ENCODE measurements at places on chromosomes 13 and 19. TPM values are rescaled to one million over a fixed set of nuclear protein-coding genes. Genes with fewer than 3 reads are reported as not detected.

GRCh38 chr13:27280009-27280656 is 9.5 kb downstream of the RASL11A start:
- H3K27ac ChIP-seq: no peak overlapping the region
- no peak overlapping the region for H3K4me3 ChIP-seq
- DNase-seq: no peak
- H3K4me1 ChIP-seq: no peaks in the 10 kb centered on the region

- peak; percentile 78 for DNase-seq
- H3K4me1 ChIP-seq: peaks cover 31% of the 10 kb centered on the region
- peak within 1 kb of the TSS; percentile 49 for H3K27ac ChIP-seq
- peak within 1 kb of the TSS; percentile 73 for H3K4me3 ChIP-seq
- H3K27me3 ChIP-seq: no peaks in the 10 kb centered on the region
These were observed at the start of the genes PRDX2 and THSD8 for GRCh38 chr19:12801466-12802266. Gene PRDX2 (minus strand): TSS chr19:12801800. CDS start chr19:12801261, 539 bp downstream. Gene THSD8 (plus strand): TSS chr19:12802069. CDS start chr19:12802072, 3 bp downstream.

GRCh38 chr19:42281827-42282762 is 13.0 kb downstream of the CIC start:
- peaks cover 2% of the 10 kb centered on the region for H3K36me3 ChIP-seq
- DNase-seq: no peak
- peak overlapping the region; percentile 37 for H3K4me3 ChIP-seq

SIGLEC12 gene
- polyA plus RNA-seq: 0.57 TPM

SOHLH2 gene
- not detected for polyA plus RNA-seq

GRCh38 chr13:33797622-33798021 is 20.3 kb upstream of the RFC3 start:
- H3K36me3 ChIP-seq: no peaks in the 10 kb centered on the region
- H3K27ac ChIP-seq: no peak overlapping the region
- H3K4me1 ChIP-seq: no peaks in the 10 kb centered on the region

PPM1N gene
- 4.2 TPM for polyA plus RNA-seq

DNA sequence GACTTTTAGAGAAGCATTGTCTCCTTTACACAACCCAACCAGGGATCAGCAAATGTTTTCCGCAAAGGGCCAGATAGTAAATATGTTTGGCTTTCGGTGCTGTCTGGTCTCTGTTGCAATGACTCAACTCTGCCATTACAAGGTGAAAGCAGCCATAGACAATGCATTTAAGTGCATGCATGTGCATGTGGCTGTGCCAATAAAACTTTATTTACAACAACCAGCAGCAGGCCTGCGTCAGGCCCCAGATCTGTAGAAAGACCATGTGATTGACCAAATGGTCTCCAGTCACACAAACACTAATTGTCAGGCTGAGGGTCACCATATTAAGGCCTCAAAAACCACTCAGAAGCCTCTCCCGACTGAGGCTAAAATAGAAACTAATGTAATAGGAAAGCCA is 8.1 kb downstream of the RAB20 start:
- H3K36me3 ChIP-seq: no peaks in the 10 kb centered on the region
- no peaks in the 10 kb centered on the region for H3K27me3 ChIP-seq
- no peak for DNase-seq
- no peak overlapping the region for H3K27ac ChIP-seq

DNA sequence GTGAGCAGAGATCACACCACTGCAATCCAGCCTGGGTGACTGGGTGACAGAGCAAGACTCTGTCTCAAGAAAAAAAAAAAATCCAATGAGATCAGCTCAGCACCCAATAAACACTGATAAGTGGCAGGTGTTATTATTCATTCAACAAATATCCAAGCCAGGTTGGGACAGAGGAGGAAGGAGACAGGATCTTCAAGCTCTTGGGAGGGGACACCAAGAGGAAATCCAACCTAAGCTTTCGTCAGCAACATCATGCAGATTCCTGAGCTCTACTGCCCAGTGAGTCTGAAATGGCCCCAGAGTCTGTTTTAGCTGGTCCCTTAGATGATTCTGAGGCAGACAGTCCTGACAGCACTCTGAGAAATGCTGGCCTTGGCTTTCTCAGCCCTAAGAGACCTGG is 7.7 kb downstream of the RFX1 start:
- H3K27me3 ChIP-seq: no peaks in the 10 kb centered on the region
- H3K27ac ChIP-seq: no peak overlapping the region
- peaks cover 34% of the 10 kb centered on the region for H3K4me1 ChIP-seq
- DNase-seq: no peak

DNA sequence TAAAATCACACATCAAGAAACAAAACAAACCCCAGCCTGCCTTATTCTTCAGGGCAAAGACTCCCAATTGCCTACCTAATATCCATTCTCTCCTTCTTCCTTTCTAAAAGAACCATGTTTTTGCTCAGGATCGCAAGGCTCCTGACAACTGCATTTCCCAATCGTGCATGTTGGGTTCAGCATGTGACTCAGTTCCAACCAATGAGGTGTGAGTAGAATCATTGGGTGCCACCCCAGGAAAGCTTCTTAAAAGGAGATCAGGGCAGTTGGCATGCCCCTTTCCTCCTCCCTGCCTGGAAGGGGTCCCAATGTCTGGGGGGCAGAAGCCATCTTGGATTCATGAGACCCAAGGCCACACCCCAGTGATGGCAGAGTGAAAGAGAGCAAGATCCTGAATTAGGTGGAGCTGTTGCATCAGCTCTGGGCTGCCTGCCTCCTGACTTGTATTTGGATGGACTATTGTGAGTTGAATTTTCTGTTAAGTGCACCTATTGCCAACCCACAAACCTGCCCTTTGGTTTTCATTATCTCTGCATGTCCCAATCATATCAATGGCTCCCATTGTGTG is 26.0 kb upstream of the UBAC2 start:
- H3K4me1 ChIP-seq: peaks cover 25% of the 10 kb centered on the region
- H3K27ac ChIP-seq: no peak overlapping the region
- H3K27me3 ChIP-seq: no peaks in the 10 kb centered on the region
- no peak for DNase-seq

CEACAM19 gene
- polyA plus RNA-seq: not detected

DNA sequence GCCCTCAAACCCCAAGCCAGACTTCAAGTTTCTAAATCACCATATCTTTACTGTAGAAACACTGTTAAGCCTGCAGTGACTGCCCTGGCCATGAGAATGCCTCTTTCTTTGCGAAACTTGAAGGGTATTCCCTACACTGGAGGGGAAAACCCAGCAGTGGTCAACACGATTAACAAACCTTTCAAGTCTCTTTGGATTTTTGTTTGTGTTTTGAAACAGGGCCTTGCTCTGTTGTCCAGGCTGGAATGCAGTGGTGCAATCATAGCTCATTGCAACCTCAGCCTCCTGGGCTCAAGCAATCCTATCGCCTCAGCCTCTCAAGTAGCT is 17.4 kb upstream of the POMP start:
- H3K27me3 ChIP-seq: peaks cover 12% of the 10 kb centered on the region
- DNase-seq: no peak
- H3K4me1 ChIP-seq: no peaks in the 10 kb centered on the region

SBK2 gene
- polyA plus RNA-seq: not detected

- DNase-seq: no peak
- H3K4me3 ChIP-seq: no peak overlapping the region
- H3K36me3 ChIP-seq: no peaks in the 10 kb centered on the region
- no peak overlapping the region for H3K27ac ChIP-seq
- H3K27me3 ChIP-seq: no peaks in the 10 kb centered on the region
These were observed 747.7 kb downstream of the PCDH17 start for GRCh38 chr13:58379221-58379620.

DNA sequence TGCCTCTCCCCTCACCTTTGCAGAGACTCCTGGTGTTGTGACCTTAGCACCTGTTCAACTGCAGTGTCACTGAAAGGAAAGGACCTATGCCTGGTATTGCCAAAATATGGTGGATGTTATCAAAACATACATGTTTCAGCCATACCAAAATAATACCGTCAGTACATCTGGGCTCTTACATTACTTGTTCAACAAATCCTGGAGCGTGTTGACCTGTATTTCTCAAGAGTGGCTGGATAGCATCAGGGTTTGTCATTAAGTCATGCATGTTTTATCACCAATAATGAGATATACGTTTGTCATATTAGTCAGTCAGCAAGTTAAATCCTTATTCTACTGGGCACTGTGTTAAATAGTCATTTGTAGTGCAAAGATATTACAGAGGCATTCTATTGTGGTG is 290.8 kb downstream of the SHISA2 start:
- DNase-seq: no peak
- H3K36me3 ChIP-seq: no peaks in the 10 kb centered on the region
- peaks cover 2% of the 10 kb centered on the region for H3K27me3 ChIP-seq
- H3K4me1 ChIP-seq: peaks cover 3% of the 10 kb centered on the region
- H3K27ac ChIP-seq: no peak overlapping the region

FOSB gene
- polyA plus RNA-seq: 7.9 TPM

DNA sequence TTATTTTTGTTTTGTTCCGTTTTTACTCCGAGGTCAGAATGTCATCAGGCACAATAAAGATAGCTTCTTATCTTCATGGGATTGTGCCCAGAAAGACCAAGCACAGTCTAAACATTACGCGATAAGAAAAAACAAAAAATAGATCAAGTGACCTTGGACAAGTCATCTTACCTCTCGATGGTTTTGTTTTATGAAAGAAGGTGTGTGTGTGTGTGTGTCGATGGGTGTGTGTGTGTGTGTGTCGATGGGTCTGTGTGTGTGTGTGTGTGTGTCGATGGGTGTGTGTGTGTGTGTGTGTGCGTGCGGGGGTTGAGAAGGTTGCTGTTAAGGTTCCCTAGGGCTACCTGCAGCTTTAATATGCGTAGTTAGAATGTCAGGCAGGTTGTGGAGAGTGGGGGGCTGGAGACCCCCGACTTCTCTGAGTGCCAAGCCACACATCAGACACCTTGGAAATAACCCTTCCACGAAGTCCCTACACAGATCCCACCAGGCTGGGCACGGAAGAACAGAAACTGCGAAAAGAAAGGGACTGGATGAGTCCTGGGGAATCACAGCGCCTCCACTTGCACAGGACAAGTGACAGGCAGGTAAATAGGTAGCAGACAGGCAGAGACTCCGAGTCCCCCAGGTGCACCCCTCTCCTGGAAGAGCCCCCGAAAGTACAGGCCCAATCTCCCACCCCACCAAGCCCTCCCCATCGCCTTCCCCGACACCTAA is 458 bp upstream of the ATP8A2 start:
- no peaks in the 10 kb centered on the region for H3K36me3 ChIP-seq
- no peak overlapping the region for H3K4me3 ChIP-seq
- no peak overlapping the region for H3K27ac ChIP-seq
- peaks cover 11% of the 10 kb centered on the region for H3K4me1 ChIP-seq
- no peak for DNase-seq
- peaks cover 37% of the 10 kb centered on the region for H3K27me3 ChIP-seq

GRCh38 chr19:29841209-29841558 is 29.4 kb downstream of the CCNE1 start:
- H3K27ac ChIP-seq: no peak overlapping the region
- H3K27me3 ChIP-seq: no peaks in the 10 kb centered on the region
- peaks cover 43% of the 10 kb centered on the region for H3K4me1 ChIP-seq
- H3K36me3 ChIP-seq: no peaks in the 10 kb centered on the region
- no peak for DNase-seq

GJB6 gene
- 9.5 TPM for polyA plus RNA-seq

DNA sequence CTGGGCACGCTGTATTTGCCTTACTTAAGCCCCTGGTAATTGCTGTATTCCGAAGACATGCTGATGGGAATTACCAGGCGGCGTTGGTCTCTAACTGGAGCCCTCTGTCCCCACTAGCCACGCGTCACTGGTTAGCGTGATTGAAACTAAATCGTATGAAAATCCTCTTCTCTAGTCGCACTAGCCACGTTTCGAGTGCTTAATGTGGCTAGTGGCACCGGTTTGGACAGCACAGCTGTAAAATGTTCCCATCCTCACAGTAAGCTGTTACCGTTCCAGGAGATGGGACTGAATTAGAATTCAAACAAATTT is 676 bp downstream of the BRCA2 start:
- H3K27me3 ChIP-seq: no peaks in the 10 kb centered on the region
- H3K4me3 ChIP-seq: peak overlapping the region; percentile 95
- peaks cover 10% of the 10 kb centered on the region for H3K4me1 ChIP-seq

MAP2K2 gene
- polyA plus RNA-seq: 38.5 TPM

DNA sequence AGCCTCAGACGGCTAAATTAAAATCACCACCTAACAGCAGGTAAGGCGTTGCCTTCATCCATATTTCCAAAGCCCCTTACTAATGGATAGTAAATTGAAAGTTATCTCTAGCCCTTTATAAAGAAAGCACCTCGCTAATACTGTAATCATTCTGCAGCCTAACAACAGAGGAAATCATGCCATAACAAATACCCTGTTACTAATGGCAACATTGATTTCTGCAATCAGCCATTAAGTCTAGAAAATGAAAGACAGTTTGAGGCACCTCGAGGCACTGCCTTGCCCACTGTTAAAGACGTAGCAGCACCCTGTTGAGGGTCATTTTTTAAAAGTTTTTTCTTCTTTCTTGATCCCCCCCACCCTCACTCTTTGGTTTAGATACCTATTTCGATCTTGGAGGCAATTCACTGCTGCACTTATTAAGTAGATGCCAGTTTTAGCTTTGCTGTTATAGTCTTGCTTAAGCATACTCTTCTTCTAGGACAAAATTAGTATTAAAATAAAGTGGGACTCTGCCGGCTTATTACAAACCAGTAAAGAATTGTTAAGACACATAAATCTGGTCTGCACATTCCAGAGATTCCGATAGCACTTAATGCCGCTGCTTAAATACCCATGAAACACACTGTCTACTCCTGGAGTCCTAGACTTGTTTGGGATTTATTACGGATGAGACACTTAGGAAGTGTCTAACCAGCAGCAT is 74.8 kb downstream of the ZNF536 start:
- no peaks in the 10 kb centered on the region for H3K27me3 ChIP-seq
- H3K4me3 ChIP-seq: no peak overlapping the region
- no peaks in the 10 kb centered on the region for H3K36me3 ChIP-seq
- DNase-seq: no peak

ZNF285 gene
- 1.8 TPM for polyA plus RNA-seq

DNA sequence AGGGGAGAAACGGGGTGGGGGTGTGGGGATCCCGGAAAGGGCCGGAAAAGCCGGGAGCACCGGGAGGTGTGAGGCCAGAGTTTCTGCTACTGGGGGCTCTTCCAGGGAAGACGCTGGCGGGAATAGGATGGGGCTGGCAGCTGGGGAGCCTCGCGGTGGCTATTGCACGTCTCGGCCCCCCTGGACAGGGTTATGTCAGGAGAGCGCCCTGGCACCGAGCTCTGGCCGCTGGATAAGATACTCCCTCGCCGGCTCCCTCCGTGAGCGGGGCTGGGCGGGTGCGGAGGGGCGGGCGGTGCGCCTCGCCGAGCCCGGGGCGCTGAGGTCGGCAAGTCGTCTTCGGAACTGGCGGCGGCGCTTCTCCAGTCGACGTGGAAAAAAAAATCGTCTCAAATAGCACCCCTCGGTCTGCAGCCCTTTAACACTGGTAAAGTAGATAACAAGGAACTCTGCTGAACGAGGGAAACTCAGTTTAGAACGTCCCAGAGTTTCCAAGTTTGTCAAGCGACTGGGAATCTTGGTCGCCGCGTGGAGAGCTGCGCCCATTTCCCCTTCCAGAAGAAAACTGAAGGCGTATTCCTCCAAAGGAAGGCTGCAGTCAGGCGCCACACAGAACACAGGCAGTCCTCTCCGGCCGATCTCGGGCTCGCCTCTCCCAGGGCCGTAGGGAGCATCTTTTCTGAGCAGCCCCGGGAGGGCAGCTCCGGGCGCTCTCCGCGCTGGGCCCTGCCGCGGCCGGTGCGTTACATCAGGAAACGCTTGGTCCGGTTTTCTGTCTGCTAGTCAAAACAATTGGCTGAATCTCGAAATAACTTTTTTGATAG is 115.1 kb downstream of the KCNRG start:
- peak overlapping the region; percentile 63 for H3K27ac ChIP-seq
- peak; percentile 20 for DNase-seq

- no peak overlapping the region for H3K4me3 ChIP-seq
- no peaks in the 10 kb centered on the region for H3K36me3 ChIP-seq
- H3K4me1 ChIP-seq: peaks cover 14% of the 10 kb centered on the region
- H3K27me3 ChIP-seq: no peaks in the 10 kb centered on the region
- H3K27ac ChIP-seq: no peak overlapping the region
These were observed 12.3 kb downstream of the TUBGCP3 start for GRCh38 chr13:112575675-112576074.

- H3K27ac ChIP-seq: no peak overlapping the region
- no peak overlapping the region for H3K4me3 ChIP-seq
- no peaks in the 10 kb centered on the region for H3K4me1 ChIP-seq
- H3K27me3 ChIP-seq: no peaks in the 10 kb centered on the region
These were observed 20.1 kb downstream of the ZSCAN5A start for GRCh38 chr19:56294549-56294948.
